GM12878 (cell line): ENCODE measurements at places on chromosomes 4 and X.
A peak's percentile ranks its signal among the peaks of the same experiment; 100 is the strongest.

DNA sequence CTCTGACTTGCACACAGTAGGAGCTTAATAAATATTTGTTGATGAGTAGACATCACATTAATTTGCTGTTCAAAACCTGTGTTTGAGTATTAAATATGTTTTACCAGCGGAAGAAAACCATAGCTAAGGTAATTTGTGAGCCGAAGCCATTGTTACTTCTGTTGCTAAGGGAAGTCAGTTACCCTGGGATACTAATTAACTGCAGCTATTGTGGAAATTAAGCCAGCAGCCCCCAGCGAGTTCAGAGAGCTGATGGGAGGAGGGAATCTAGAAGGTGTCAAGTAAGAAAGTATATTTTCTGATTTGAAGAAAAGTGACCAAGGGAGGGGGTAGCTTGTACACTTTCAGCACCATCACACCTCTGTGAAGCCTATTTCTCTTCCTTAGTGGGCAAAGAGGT, 76.7 kb upstream of the IGSF1 start:
- H3K36me3 ChIP-seq = no peaks in the 10 kb centered on the region
- no peaks in the 10 kb centered on the region; the same call in 1 of the 2 replicates for H3K27me3 ChIP-seq
- no peak overlapping the region for H3K27ac ChIP-seq
- DNase-seq = no peak
- no peaks in the 10 kb centered on the region for H3K4me1 ChIP-seq

GRCh38 chr4:8296491-8296890, 26.9 kb downstream of the HTRA3 start:
- no peak for DNase-seq
- H3K36me3 ChIP-seq = no peaks in the 10 kb centered on the region
- H3K27ac ChIP-seq = no peak overlapping the region
- H3K4me1 ChIP-seq = no peaks in the 10 kb centered on the region
- no peak overlapping the region for H3K4me3 ChIP-seq

DNA sequence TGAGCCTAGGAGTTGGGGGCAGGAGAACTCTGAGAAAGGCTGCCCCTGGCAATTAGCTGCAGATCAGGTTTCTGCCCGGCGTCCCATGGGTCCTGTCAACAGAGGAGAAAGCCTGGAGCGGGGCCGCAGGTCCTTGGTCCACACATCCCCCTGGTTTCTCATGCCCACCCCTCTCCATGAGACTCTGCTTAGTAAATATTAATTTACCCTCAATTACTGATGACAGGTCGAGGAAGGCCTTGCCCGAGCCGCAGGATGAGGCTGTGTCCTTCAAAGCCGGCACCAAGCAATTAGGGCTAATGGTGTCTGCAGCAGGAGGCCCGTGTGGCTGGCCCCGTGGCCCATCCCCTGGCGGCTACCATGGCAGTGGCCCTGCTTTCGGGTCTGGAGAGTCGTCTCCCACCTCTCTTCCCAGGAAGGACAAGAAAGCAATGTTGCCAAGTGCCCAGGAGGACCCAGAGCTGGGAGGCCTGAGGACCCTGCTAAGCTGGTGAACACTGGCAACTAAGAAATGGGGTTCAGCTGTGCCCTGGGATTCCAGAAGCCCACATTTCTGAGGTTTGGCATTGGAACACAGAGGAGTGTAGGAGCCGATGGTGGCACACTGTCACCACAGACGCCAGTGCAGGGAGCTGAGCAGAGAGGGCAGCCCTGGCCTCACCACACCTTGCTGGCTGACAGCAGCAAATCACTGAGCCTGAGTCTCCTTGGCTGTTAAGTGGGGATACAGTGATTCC, 114.6 kb downstream of the CPZ start:
- H3K4me3 ChIP-seq = no peak overlapping the region
- no peaks in the 10 kb centered on the region for H3K4me1 ChIP-seq
- no peaks in the 10 kb centered on the region for H3K27me3 ChIP-seq
- H3K27ac ChIP-seq = no peak overlapping the region
- DNase-seq = no peak

- DNase-seq = no peak
- H3K27me3 ChIP-seq = no peaks in the 10 kb centered on the region
- H3K27ac ChIP-seq = no peak overlapping the region
These were observed 153.4 kb downstream of the ARX start for GRCh38 chrX:24862343-24862742.

DNA sequence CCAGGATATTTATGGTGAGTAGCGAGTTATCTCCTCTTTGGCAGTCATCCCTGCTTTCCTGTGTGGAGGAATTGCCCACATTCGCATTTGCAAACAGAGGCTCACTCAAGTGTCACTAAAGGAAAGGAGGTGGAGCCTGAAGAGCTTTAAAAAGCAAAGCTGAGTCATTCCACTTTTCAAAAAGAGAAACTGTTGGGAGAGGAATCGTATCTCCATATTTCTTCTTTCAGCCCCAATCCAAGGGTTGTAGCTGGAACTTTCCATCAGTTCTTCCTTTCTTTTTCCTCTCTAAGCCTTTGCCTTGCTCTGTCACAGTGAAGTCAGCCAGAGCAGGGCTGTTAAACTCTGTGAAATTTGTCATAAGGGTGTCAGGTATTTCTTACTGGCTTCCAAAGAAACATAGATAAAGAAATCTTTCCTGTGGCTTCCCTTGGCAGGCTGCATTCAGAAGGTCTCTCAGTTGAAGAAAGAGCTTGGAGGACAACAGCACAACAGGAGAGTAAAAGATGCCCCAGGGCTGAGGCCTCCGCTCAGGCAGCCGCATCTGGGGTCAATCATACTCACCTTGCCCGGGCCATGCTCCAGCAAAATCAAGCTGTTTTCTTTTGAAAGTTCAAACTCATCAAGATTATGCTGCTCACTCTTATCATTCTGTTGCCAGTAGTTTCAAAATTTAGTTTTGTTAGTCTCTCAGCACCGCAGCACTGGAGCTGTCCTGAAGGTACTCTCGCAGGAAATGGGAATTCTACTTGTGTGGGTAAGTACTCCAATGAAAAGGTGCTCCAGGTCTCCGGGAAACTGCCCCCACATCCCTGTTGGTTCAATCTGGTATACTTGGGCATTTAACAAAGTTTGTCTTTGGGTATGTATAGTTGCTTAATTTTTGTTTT, at the start of gene EGF:
EGF (plus strand) TSS at position 178 of the 890 bp plus-strand sequence; CDS start at position 631, 453 bp downstream.
- no peak within 1 kb of the TSS for H3K4me3 ChIP-seq
- no peak within 1 kb of the TSS for H3K27ac ChIP-seq
- no peak for DNase-seq
- H3K4me1 ChIP-seq = no peaks in the 10 kb centered on the region
- no peaks in the 10 kb centered on the region for H3K36me3 ChIP-seq

DNA sequence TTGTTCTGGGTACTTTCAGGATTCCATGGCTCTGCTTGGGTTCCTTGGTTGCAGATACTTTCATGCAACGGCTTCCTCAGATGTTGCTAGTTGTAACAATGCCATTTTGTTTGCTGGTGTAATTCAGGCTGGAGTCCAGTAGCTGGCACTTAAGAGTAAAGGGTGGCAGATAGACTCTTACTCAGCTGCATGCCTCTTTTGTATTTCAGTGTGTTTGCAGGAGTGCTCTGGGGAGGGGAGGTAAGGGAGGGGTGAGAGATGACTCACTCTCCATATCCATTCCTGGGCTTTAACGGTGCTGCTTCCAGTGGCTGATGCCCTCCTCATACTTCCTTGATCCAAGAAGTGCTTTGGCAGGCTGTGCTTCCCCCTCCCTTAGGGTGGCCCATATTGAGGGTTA, 155.2 kb downstream of the ZNF330 start:
- no peaks in the 10 kb centered on the region for H3K27me3 ChIP-seq
- H3K27ac ChIP-seq = no peak overlapping the region
- no peaks in the 10 kb centered on the region for H3K36me3 ChIP-seq

GRCh38 chr4:48141048-48141447, 7.0 kb upstream of the TXK start:
- peaks cover 17% of the 10 kb centered on the region for H3K4me1 ChIP-seq
- no peaks in the 10 kb centered on the region for H3K27me3 ChIP-seq
- peaks cover 44% of the 10 kb centered on the region for H3K36me3 ChIP-seq
- H3K4me3 ChIP-seq = no peak overlapping the region

DNA sequence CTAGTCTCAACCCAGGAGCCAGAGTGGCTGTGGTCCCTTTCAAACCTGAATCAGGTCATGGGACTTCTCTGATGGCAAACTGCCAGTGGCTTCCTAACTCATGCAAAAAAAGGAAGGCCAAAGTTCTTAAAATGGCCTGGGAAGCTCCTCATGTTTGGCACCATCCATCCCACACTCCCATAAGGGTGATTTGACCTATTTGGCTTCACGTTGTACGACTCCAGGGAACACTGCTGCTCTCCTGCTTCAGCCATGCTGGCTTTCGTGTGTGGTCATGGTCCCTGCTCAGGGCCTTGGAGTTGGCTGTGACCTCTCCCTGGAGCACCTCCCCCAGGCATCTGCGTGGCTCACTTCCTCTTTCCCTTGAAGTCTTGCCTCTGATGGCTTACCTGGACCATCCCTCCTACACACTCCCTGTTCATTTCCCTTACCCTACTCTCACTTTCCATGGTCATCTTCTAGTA, 12.8 kb upstream of the TMSB4X start:
- no peak overlapping the region for H3K4me3 ChIP-seq
- H3K27me3 ChIP-seq = no peaks in the 10 kb centered on the region
- H3K36me3 ChIP-seq = no peaks in the 10 kb centered on the region
- peak overlapping the region; percentile 69 for H3K27ac ChIP-seq

- peaks cover 66% of the 10 kb centered on the region for H3K4me1 ChIP-seq
- peak overlapping the region; percentile 6; the same call in 1 of the 2 replicates for H3K4me3 ChIP-seq
- peak overlapping the region; percentile 81 for H3K27ac ChIP-seq
- DNase-seq = peak; percentile 94
- H3K27me3 ChIP-seq = no peaks in the 10 kb centered on the region
- no peaks in the 10 kb centered on the region for H3K36me3 ChIP-seq
These were observed 59.0 kb downstream of the REELD1 start for GRCh38 chr4:146273204-146273901.

DNA sequence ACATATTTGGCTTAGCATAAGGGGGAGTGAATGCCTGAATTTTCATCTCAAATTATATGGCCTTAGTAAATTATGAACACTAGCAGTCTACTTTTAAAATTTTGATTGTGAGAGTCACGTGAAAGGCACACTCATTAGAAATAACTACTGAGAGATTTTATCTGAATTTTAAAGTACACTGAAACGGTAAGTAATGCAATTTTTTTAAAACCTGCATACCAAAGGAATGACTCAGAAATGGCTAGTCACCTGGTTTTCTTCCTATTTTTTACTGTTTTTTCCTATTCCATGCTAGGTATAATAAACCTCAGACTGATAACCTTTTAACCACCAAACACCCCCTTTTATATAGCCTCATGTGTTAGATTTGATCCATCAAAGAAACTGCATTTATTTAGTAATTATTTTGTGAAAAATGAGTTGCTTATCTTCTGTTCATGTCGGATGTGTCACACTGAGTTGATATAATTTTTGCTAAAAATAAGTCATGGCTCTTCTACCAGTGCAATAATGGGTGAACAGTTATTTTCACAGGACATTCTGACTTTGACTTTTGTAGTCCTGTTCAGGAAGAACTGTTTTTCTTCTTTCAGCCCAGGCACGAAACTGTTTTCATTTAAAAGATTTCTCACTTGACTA, 40.4 kb downstream of the CPEB2 start:
- no peaks in the 10 kb centered on the region for H3K27me3 ChIP-seq
- DNase-seq = no peak
- H3K27ac ChIP-seq = no peak overlapping the region
- H3K36me3 ChIP-seq = no peaks in the 10 kb centered on the region; the same call in 1 of the 2 replicates

GRCh38 chr4:118983293-118983692, 94.6 kb downstream of the SYNPO2 start:
- H3K4me1 ChIP-seq = no peaks in the 10 kb centered on the region
- DNase-seq = no peak
- no peak overlapping the region for H3K4me3 ChIP-seq
- no peaks in the 10 kb centered on the region for H3K36me3 ChIP-seq
- no peaks in the 10 kb centered on the region for H3K27me3 ChIP-seq

GRCh38 chr4:124304941-124305340, 407.6 kb downstream of the ANKRD50 start:
- no peak for DNase-seq

DNA sequence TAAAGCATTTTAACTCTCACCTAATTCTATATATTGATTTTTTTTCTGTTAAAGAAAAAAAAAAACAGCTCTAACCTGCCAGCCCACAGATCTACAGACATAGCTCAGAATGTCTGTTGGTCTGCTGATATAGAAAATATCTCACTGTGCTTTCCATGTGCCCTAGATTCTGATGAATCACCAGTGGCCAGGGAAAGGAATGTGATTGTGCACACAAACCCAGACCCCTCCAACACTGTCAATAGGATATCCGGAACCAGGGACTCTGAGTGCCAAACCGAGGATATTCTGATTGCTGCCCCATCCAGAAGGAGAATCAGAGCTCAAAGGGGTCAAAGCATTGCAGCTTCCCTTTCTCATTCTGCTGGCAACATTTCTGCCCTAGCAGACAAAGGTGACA, 12.1 kb upstream of the SCML1 start:
- H3K4me1 ChIP-seq = no peaks in the 10 kb centered on the region
- H3K4me3 ChIP-seq = no peak overlapping the region
- no peak for DNase-seq
- no peaks in the 10 kb centered on the region for H3K36me3 ChIP-seq
- no peak overlapping the region for H3K27ac ChIP-seq

GRCh38 chr4:13427599-13428325, 56.4 kb downstream of the RAB28 start:
- H3K27ac ChIP-seq = no peak overlapping the region
- no peak for DNase-seq
- no peaks in the 10 kb centered on the region for H3K27me3 ChIP-seq
- H3K4me3 ChIP-seq = no peak overlapping the region

DNA sequence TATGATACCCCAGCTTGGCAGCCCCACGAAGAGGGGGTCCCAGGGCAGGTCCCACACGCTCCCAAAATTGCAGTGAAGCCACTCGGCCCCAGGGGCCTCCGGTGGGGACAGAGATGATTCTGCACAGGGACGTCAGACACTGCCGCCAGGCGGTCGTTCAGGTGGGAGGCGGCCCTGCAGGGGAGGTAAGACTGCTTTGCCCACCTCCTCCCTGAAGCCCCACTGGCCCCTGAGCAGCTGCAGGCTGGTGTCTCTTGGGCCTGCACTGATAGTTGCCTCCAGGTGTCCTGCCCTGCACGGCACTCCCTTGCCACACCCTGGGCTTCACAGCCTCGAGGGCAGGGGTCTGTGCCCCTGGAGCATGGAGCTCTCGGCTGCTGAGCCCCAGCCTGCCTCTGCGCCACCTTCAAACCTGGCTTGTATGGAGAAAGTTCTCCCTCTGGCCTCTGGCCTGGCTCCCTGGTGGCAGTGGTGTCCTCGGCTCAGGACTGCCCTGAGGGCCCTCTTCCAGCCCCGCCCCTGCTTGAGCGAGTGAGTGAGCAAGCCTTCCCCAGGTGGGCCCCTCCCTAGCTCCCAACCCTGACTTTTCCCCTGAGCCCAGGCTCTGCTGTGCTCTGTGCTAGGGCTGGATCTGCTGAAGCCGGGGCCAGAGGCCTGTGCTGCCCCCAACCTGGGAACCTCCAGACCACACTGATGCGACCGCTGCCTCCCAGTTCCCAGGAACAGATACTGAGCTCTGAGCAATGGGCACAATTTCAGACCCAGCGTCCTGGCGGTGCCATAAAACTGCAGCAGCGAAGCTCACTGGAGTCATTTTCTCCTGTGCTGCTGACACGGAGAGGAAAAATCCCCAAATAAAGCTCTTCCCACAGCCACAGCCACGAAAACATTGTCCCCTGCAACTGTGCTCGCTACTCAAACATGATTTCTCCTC, 16.1 kb downstream of the ADRA2C start:
- no peak for DNase-seq
- H3K27me3 ChIP-seq = no peaks in the 10 kb centered on the region
- H3K4me3 ChIP-seq = no peak overlapping the region
- no peaks in the 10 kb centered on the region for H3K36me3 ChIP-seq
- no peak overlapping the region for H3K27ac ChIP-seq
